Muscle of leg (tissue), 16 donors: ENCODE measurements at places on chromosomes 2 and 18. TPM values are rescaled to one million over a fixed set of nuclear protein-coding genes. Genes with fewer than 3 reads are reported as not detected.
A peak's percentile ranks its signal among the peaks of the same experiment; 100 is the strongest.

GRCh38 chr2:58939388-58939787 lies 698.3 kb upstream of the FANCL start:
- DNase-seq = no peak

DNA sequence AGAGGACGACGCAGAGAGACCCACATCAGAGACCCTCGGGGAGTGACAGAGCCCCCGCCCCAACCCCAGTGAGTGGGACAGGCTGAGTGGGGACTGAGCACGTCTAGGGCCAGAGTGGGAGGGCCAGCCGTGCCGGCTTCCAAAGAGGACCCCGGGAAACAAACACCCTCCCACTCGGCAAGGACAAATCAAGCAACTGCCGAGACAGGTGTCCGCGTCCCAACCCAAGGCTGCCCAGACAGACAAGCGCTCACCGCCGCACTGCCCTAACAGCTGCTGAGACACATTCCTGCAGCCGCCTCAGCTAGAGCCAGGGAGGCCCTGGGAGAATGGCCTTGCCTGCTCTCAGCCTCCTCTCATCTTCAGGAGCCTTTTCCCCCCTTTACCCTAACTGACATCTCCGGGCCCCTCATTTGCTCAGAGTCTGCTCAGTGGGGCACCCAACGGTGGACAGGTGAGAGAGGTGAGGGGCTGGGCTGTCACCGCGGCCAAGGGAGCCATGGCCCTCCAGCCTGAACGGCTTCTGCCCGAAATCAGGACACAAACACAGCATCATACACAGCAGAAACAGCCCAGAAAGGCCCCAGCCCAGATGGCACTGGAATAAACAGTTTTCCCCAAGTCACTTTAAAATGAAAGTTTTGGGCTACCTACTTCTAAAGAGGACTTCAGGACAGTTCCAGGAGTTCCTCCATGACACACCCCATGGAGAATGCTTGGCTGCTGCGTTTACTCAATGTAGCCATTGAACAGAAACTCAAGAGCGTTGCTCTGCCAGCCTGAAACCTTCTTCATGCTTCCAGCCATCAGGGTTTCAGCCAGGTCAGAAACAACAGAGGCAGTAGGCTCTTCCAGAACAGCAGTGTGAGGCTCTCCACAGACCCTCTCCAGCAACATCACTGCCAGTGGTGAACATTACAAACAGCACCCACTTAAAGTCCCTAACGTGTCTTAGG lies 23.6 kb downstream of the SLC66A2 start:
- peak; percentile 71 for DNase-seq

GRCh38 chr2:205959521-205959920 lies 126.5 kb downstream of the INO80D start:
- no peak for DNase-seq

DNA sequence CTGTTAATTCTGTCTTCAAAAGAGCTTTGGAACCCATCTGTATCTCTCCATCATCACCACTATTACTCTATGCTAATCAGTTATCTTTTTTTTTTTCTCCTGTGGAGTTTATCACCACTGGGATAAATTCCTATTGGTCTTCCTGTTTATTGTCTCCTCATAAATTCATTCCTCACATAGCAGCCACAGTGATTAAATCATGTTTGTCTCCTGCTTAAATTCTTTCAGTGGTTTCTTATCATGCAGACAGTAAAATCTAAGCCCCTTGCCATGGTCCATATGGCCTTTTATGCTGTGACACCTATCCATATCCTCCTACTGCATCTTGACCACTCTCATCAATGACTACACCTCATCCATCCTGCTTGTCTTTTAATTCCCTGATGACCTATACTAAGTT lies 239.8 kb upstream of the ZEB2 start:
- DNase-seq = no peak

- peak; percentile 27 for DNase-seq
Measured at GRCh38 chr2:136098441-136098840, 19.5 kb downstream of the CXCR4 start.

The KCNG2 gene
- 0.44 TPM for total RNA-seq

The SLC25A12 gene
- 25.6 TPM for total RNA-seq

DNA sequence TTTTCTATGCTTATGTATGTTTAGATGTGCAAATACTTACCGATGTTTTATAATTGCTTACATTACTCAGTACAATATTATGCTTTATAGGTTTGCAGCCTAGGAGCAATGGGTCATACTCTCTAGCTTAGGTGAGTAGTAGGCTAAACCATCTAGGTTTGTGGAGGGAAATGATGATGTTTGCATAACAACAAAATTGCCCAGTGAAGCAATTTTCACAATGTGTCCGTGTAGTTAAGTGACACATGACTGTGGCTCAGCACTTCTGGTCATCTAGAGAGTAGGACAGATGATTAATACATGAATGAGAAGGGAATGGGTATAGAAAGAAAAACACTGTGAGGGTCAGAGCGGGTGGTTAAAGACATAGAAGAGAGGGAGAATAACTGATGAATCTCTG lies 2116.2 kb upstream of the PIK3C3 start:
- no peak for DNase-seq

The ERBB4 gene
- 12.7 TPM for total RNA-seq

GRCh38 chr18:13638719-13639595 lies 87.4 kb downstream of the FAM210A start:
- peak; percentile 61 for DNase-seq

DNA sequence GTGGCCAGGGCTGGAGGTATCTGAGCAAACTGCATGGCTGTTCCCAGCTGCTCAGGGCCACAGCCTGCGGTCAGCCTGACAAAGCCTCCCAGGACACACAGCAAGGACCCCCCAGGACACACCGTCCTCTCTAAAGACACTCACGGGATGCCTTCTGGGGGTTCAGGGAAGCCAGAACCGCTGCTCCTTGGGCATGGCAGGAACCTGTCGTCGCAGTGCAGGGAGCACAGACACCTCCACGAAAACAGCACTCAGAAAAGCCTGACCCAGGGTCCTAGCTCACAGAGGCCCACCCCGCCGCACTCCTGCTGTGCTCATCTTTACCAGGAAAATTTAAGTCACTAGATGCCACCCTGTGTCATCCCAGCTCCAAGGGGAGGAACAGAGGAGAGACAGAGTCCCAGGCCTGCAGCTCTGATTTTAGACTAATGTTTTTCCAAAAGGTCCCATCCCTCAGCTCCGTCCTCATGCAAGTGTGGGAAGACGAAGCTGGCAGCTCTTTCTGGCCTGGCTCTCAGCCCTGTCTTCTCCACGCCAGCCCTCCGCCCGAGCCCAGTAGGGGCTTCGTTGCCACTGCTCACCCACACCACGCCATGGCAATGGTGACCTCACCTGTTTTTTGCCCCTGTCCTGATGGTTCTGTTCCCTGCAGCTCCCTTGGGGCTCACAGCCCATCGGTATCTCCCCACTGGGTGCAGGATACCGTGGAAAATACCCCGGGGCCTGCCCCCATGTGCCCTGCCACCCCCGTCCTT lies 23.9 kb upstream of the SLC66A3 start:
- no peak for DNase-seq

DNA sequence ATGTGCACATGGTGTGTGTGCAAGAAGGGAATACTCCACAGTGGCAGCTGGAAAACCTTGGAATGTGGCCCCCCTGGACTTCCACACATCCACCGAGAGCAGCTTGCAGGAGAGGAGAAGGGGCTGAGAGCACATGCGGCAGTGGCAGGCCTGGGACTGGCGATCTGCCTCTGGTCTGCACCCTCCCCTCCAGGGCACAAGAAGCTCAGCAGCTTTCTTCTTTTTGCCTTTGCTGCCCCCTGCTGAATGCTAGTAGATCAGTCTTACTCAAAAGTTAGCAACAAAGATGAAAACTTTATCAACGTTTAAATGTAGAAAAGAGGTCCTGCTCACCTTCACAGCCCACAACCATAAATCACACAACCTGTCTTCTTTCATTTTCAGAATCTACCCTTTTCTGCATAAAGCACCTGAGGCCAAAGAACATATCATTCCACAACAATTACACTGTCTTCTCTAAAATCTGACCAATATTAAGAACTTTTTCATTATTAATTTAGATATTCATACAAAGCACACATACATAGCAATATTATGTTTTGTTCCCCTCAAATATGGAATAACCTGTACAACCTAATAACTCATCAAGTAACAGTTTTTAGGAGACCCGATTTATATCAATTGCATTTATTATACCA lies 34.6 kb downstream of the TGFBRAP1 start:
- peak; percentile 54 for DNase-seq

DNA sequence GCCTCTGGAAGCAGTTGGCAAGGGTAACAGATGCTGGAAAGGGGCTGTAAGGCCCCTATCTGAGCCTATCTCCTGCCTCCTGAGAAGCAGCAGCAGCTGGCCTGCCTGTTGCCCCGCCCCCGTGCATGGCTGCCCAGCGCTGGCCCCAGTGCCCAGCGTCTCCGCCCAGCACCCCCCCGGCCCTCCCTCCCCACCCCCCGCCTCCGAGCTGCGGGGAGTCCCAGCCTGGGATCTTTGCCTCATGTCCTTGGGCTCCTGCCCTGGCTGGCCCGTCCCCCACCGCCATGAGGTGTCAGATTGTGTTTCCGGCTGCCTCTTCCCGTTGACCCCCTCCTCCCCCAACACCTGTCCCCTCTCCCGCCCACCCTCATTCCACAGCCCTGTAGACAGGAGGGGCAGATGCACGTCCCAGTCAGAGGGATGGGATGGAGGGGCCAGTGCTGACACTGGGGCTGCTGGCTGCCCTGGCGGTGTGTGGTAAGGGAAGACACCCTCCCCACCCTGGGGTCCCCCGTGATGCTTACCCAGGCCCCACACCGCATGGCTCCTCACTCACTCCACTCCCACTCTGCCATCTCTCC lies at the start of gene CHRND:
CHRND (plus strand) TSS at position 370 of the 581 bp plus-strand sequence; CDS start at position 426, 56 bp downstream.
- peak; percentile 92 for DNase-seq

GRCh38 chr2:70473101-70473722 lies 80.4 kb downstream of the TGFA start:
- no peak for DNase-seq

The SMPD4 gene
- total RNA-seq = 15.4 TPM

DNA sequence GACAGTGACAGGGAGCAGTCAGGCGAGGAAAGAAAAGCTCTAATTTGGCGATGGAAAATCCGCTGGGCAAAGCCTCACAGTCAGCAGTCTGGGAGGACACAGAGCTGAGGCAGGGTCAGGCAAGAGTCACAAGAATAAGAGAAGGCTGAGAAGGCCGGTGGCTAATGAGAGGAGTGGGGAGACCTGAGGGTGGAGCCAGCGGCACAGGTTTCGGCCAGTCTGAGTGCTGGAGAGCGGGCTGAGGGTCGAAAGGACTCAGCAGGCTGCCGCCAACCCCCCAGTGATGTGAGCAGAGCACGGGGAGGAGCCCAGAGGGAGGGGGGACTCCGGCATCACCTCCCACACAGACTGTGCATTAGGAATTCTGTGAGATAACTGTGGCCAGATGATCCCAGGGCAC lies 500.6 kb upstream of the MYT1L start:
- DNase-seq = no peak

The CHRND gene
- 83.7 TPM for total RNA-seq

The CYTIP gene
- 0.84 TPM for total RNA-seq

GRCh38 chr2:163771596-163771995 lies 35.8 kb upstream of the FIGN start:
- no peak for DNase-seq

- peak; percentile 71 for DNase-seq
Measured at GRCh38 chr2:68908392-68908970, 37.3 kb upstream of the BMP10 start.

The PRR30 gene
- total RNA-seq = not detected

The CACNB4 gene
- total RNA-seq = 7.2 TPM

The UPP2 gene
- total RNA-seq = not detected

GRCh38 chr2:181458871-181459270 lies 1.7 kb downstream of the ITGA4 start:
- no peak for DNase-seq

GRCh38 chr18:7617738-7618422 lies 50.8 kb downstream of the PTPRM start:
- DNase-seq = peak; percentile 92

- no peak for DNase-seq
Measured at GRCh38 chr2:207417301-207417718, 112.5 kb upstream of the CREB1 start.

GRCh38 chr2:61411109-61411508 lies 59.8 kb downstream of the USP34 start:
- no peak for DNase-seq

The NEURL3 gene
- total RNA-seq = 0.13 TPM

DNA sequence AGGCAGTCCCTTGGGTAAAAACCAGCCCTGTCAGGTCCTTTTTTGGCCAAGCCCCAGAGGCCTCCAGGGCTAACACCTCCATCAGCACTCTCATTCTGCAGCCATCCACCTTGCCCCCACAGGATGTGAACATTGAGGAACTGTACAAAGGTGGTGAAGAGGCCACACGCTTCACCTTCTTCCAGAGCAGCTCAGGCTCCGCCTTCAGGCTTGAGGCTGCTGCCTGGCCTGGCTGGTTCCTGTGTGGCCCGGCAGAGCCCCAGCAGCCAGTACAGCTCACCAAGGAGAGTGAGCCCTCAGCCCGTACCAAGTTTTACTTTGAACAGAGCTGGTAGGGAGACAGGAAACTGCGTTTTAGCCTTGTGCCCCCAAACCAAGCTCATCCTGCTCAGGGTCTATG lies 7.3 kb downstream of the IL1F10 start:
- no peak for DNase-seq

DNA sequence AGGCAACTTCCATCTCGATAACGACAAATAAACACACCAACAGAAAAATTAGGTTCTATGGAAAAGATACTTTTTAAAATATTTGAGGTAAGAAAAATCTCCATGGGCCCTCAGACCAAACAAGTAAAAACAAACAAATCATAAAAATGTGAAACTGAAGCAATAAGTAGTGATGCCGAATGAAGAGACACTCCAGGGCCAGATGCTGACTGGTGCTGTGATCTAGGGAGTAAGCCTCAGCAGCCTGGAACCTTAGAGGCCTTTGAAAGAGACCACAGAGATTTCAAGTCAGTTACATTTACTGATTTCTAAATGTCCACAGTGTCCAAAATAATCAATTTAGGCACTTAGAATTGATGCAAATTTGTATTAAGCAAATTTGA lies 1144.7 kb downstream of the CNTNAP5 start:
- no peak for DNase-seq

The LCLAT1 gene
- 9.9 TPM for total RNA-seq

GRCh38 chr2:27086724-27087593 lies at the start of gene KHK:
TSS of gene KHK (plus strand) at chr2:27086772. CDS start at chr2:27087260, 488 bp downstream.
- no peak for DNase-seq

DNA sequence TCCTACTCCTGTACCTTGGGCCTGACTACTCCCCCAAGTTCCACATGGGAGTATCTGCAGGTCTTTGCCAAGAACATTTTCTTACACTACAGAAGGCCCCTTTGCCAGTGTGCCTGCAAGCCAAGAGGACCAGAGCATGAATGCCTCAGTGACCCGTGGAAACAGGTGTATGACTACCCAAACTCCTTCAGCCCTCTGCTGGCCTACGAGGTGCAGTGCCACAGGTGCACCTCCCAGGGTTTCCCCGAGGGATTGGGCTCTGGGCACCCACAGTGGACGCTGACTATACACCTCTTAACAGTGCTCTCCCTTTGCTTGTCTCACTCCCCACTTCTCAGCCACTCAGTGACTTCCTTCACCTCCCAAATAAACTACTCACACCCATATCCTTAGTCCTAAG lies 91.4 kb downstream of the COL6A3 start:
- no peak for DNase-seq

The FBXO15 gene
- total RNA-seq = 0.89 TPM

GRCh38 chr2:236743039-236743920 lies 173.7 kb downstream of the ACKR3 start:
- peak; percentile 39 for DNase-seq
